ENCODE measurements at places on chromosomes 7 and 10.

- DNase-seq = no peak
Observed at GRCh38 chr7:156668130-156668741, 27.7 kb downstream of the RNF32 start.

DNA sequence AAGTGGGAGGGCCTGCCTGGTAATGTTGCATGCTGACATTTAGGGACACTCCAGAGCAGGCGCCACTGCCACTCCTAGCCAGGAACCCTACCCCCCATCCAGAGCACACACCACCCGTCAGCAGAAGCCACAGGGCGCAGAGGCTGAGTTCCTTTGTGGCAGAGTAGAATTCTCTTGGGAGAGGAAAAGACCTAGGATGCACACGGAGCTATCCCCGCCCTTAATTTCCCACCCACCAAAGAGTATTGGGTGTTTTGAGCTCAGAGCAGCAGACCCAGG, 702 bp upstream of the INSYN2A start:
- DNase-seq = no peak

DNA sequence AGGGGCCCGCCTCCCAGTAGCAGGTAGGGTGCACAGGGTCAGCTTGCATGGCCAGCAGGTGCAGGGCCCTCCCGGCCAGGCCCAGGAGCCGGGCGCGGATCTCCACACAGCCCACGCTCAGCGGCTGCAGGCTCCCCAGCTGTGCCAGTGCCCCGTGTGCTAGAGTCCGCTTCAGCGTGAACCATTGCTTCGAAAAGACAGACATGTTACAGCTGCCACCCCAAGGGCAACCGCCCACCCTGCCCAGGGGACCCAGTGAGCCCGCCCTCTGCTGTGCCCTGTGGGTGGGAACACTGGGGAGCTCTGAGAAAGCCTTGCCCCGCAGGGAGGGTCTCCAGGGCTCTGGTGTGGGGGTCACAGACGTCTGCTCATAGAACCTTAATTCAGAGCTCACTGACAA, 64.3 kb upstream of the NKX6-2 start:
- no peak for DNase-seq

- DNase-seq = no peak
Observed at GRCh38 chr7:87784424-87784823, 91.7 kb downstream of the SLC25A40 start.

DNA sequence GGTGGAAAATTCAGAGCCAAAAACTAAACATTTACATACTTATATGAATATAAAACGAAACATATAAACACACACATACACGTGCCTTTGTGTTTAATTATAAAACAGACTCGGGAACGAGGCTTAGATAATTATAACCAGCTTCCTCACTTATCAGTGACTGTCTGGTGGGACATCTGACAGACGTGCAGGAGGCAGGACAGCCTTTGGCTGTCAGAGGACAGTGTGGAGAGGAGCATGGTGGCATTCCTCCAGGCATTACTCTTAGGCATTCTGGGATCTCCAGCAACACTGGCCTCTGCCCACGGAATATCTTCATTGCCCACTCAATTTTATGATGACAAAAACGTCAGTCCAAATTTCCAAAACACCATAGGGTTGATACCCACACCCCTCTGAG, 262.2 kb upstream of the NFE2L3 start:
- no peak for DNase-seq

DNA sequence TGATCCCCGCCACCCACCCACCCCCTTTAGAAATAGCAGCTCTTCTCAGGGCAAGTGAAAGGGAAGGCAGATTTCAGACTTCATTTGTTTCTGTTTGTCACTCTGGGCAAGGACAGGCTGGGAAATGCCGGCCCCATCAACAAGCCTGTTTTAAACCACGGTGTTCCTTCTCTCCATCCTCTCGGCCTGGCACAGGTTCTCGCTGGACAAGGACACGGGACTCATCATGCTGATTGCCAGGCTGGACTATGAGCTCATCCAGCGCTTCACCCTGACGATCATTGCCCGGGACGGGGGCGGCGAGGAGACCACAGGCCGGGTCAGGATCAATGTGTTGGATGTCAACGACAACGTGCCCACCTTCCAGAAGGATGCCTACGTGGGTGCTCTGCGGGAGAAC, 42.3 kb downstream of the C10orf105 start:
- DNase-seq = no peak

DNA sequence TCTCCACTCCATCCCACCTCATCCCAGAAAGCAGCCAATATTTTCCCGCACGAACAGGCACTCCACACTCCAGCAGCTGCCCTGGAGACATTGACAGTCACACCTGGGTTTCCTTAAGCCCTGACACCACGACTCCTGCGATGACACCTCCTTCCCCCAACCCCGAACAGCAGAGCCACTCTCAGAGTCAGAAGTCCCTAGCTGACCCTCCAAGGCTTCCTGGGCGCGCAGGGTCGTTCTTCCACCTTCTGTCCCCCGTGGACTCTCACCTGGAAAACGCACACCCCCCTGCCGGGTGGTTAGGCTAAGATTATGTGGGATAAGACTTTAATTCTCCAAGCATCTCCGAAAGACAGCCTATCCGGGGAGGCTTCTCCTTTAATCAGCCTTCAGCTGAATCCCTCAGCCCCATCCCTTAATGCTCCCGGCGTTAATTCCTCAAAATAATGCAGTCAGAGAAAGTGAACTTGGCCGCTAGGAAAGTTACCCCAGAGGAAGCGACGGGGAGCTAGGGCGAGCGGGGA, 1.1 kb downstream of the DENND11 start:
- DNase-seq = no peak

DNA sequence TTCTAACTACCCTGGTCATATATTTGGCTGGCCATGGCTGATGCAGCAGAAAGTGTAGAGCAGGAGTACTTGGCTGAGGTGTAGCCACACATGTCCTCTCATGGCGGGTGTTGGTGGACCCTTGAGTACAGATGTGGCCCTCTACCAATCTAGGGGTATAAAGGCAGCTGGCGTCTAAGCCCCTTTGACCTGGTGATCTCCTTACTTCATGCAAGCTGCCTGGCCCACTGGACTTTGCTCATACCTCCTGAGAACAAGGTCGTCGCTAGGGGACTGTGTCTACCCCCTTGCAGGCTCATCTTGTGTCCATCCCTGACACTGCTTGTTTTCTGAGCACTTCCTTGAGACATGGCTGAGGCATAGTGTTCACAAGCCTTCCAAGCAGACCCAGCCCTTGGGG, 287.8 kb downstream of the RPS24 start:
- no peak for DNase-seq

- no peak for DNase-seq
Observed at GRCh38 chr7:118657391-118658005, 433.0 kb downstream of the ANKRD7 start.

DNA sequence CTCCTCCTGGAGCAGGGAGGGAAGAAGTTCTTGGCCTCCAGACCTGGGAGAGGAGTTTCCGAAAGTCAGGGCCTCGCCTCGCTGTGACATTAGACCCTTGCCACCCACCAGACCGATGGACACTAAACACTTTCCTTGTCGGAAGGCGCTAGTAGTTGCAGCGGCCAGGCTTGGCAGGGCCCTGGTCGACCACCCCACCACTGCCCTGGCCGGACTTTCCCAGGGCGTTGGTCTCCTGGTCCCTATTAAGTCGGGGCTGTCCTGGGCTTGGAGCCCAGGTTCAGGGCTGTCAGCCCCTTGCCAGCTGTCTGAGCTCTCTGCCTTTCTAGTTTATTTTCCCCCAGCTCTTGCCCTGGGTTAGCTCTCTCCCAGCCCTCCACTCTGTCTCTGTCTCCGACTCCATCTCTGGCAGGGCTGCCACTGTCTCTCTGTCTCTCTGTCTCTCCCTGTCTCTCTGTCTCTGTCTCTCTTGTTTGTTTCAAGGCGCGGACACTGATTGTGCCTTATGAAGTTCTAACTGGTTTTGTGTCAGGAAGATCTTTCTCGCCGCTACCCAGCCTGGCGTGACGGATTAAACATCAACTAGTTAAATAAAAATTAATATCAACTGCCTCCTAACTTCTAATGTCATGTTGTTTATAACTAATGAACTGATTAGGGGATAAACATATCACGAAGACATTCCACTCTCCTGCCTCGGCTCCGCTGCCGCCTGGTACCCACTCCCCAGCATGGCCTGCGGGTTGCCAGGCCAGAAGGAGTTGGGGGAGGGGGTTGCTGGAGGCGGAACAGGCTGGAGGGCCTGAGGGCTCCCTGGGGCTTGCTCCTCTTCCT, 13.8 kb upstream of the PAX2 start:
- DNase-seq = no peak

DNA sequence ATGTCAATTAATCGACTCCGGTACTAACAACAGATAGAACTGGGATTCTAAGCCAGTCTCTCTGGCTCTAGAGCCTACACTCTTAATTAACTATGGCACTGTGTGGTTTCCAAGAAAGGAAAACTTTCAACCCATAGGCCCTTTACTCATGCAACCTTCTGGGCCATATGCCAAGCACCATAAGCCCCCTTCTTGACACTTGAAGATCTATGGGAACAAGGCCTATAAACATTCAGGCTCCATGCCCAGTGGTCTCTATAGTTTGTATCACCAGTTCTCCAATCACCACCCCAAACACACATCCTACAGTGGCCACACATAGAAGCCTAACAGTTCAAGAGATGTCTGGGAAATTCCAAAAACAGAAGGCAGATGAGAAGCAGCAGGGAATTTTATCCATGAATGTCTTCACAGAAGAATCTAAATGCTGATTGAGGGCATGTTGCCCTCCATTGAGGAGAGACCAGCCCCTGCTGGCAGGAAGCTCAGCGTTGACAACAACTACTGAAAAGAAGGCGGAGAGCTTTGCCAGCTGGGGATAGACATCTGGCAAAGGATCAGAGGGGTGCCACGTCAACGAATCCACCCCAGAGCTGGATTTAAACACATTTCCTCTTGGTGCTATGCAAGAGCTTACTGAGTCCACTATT, 64.4 kb downstream of the GRM3 start:
- no peak for DNase-seq

DNA sequence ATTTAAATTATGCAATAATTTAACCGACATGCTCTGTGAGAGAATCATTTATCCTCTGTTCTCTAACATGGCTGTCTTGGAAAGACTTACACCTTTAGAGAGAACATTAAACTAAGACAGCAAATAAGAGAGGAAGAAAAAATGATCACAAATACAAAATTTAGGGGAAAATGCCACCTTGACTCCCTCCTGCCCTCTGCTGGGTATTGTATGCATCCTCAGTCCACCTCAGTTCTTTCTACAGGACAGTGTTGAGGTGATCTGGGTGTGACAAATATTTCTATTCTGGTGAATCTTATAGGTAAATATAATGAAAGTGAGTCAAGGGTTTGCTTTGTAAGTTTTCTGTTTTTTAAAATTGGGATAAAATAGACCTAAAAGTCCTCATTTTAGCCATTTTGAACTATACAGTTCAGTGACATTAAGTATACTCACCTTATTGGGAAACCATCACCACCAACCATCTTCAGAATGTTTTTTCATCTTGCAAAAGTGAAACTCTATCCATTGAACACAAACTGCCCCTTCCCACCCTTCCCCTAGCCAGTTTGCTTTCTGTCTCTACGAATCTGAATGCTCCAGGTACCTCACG, 61.5 kb upstream of the ELMO1 start:
- no peak for DNase-seq

DNA sequence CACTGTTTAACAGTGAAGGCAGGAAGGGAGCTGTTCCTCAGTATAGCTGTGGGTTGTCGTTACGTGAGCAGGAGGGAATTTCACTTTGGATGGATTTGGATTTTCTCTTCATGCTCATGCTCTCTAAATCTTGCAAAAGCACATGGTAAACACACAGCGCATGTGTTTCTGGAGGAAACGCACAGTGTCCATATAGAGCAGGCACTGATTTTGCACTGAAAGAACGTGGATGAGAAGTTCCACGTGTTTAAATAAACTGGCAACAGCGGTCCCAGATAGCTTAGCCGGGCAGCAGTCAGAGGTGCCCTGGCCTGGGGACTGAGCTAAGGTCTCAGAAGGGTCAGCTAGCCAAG, 188.6 kb downstream of the MGMT start:
- DNase-seq = no peak

GRCh38 chr10:79264942-79265341, 82.3 kb upstream of the PPIF start:
- no peak for DNase-seq

DNA sequence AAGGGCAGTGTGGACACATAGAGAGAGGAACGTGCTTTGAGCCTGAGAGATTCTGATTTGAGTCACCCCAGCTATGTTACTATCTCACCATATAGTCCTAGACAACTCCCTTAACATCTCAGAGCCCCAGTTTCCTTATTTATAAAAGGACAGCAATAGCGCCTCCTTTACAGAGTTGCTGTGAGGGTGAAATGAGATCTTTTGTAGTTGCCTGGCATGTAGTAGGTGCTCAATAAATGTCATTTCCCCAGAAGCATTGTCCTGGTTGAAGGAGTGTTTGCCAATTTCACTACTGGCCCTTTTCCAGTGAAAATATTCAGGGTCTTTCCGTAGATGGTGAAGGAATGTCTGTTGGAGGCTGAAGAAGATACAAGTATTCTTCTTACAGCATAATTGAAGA, 51.3 kb upstream of the FAM180A start:
- no peak for DNase-seq

DNA sequence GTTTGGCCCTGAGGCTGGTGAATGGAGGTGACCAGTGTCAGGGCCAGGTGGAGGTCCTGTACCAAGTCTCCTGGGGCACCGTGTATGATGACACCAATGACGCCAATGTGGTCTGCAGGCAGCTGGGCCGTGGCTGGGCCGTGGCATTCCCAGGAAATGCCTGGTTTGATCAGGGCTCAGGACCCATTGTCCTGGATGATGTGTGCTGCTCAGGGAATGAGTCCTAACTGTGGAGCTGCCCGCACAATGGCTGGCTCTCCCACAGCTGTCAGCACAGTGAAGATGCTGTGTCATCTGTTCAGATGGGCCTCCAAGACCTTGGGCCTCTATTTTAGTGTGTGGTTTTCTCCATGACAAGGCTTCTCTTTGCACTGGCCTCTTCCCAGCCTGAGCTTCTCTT, 64.0 kb downstream of the DMBT1 start:
- no peak for DNase-seq

DNA sequence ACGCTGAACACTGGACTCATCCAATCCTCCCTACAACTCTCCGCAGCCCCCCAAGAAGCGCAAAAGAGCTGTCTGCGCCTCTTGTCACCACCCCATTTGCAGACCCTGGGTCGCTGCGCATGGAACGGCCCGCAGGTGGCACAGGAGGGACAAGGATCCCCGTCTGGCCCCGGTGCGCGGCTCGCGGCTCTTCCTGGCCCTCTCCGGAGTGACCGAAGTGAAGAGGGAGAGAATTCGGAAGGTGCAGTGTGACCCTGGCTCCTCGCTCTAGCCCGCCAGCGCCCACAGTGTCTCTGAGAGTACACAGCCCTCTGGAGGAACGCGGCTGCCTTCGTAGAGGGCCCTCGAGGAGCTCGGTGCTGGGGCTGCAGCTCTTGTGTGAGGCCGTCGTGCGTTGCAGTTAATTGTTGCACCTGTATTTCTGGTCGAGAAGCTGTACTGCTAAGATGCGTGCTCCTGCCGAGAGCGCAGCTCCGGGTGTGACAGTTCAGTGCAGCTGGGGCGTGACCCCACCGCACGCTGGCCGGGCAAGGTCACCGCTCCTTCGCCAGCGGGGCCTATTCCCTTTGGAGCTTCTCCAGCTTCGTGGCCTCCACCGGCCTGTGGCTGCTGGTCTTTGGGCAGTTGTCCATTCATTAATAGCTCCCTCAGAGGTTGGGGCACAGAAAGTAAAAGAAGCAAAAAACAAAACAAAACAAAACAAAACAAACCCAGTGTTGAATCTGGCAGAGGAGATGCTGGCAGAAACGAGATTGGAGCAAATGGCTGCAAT, 119.0 kb downstream of the SEC23IP start:
- no peak for DNase-seq

Measured in renal cortex interstitium (tissue), 15 donors.